Peyer's patch (tissue), 4 donors: ENCODE measurements at places on chromosomes 16 and 17.

DNA sequence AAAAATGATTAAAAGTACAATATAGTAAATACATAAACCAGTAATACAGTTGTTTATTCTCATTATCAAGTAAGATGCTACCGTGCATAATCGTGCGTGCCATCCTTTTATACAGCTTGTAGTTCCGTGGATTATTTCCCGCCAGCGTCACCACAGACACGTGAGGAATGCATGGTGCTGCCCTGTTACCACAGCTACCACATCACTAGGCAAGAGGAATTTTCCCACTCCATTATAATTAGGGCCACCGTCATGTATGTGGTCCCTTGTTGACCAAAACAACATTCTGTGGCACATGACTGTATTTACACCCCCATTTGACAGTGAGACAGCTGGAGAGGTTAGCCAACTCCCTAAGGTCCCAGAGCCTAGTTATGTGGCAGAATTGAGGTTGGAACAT is 30.5 kb upstream of the LGALS9 start:
- no peak for DNase-seq
- no peak overlapping the region for H3K4me3 ChIP-seq
- H3K27me3 ChIP-seq = no peaks in the 10 kb centered on the region
- no peaks in the 10 kb centered on the region for H3K4me1 ChIP-seq
- no peaks in the 10 kb centered on the region for H3K36me3 ChIP-seq

DNA sequence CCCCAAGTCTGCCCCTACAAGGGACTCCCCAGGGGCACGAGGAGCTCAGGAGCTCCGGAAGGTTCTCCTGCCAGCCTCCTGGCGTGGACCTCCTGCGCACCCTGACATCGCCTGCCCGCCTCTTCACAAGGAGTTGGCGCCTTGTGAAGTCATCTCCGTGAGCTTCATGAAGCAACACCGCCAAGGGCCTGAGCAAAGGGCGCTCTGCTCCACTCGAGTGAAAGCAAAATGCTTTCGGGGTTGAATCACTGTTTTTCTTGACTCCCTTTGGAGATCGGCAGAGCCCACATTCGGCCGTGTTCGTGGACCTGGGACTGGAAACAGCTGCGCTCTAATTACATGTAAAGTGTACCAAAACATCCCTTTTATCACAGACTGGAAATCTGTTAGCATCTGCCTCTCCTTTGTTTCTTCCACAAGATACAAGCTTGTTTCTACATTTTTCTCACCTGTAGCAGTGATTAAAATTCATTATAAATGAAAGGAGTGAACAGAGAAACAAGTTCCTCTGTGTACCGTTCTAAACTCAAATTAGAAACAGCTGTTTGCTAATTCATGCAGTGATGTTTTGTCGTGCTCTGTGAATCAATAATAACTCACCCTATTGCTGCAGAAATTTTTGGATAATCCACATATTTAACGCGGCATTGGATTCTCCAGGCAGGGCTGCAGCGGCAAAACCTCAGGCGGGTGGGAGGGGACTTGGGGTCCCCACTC is 203.3 kb downstream of the ZNF423 start:
- H3K4me3 ChIP-seq = no peak overlapping the region
- H3K27me3 ChIP-seq = no peaks in the 10 kb centered on the region
- no peak for DNase-seq
- H3K27ac ChIP-seq = no peak overlapping the region
- H3K4me1 ChIP-seq = no peaks in the 10 kb centered on the region

GRCh38 chr17:70059071-70059470 is 16.0 kb upstream of the KCNJ16 start:
- H3K4me1 ChIP-seq = no peaks in the 10 kb centered on the region
- no peak for DNase-seq
- no peak overlapping the region for H3K27ac ChIP-seq
- no peaks in the 10 kb centered on the region for H3K27me3 ChIP-seq
- no peaks in the 10 kb centered on the region for H3K36me3 ChIP-seq
- H3K4me3 ChIP-seq = no peak overlapping the region

- H3K4me3 ChIP-seq = no peak overlapping the region
- no peak overlapping the region for H3K27ac ChIP-seq
- no peak for DNase-seq
- no peaks in the 10 kb centered on the region for H3K4me1 ChIP-seq
- no peaks in the 10 kb centered on the region for H3K36me3 ChIP-seq
Observed at GRCh38 chr17:47231334-47231733, 22.2 kb downstream of the MYL4 start.

GRCh38 chr16:81715358-81716196 is 63.5 kb upstream of the PLCG2 start:
- H3K27ac ChIP-seq = peak overlapping the region; percentile 36
- H3K4me1 ChIP-seq = no peaks in the 10 kb centered on the region
- no peaks in the 10 kb centered on the region for H3K27me3 ChIP-seq
- no peak overlapping the region for H3K4me3 ChIP-seq
- peaks cover 4% of the 10 kb centered on the region for H3K36me3 ChIP-seq

GRCh38 chr17:14815079-14815478 is 450.0 kb downstream of the PMP22 start:
- H3K4me1 ChIP-seq = no peaks in the 10 kb centered on the region
- H3K27ac ChIP-seq = no peak overlapping the region
- H3K27me3 ChIP-seq = no peaks in the 10 kb centered on the region
- H3K4me3 ChIP-seq = no peak overlapping the region

GRCh38 chr17:45408611-45409421 is 23.9 kb downstream of the ARHGAP27 start:
- H3K27ac ChIP-seq = peak overlapping the region; percentile 89
- peaks cover 23% of the 10 kb centered on the region for H3K4me1 ChIP-seq
- DNase-seq = peak; percentile 56
- no peaks in the 10 kb centered on the region for H3K36me3 ChIP-seq

DNA sequence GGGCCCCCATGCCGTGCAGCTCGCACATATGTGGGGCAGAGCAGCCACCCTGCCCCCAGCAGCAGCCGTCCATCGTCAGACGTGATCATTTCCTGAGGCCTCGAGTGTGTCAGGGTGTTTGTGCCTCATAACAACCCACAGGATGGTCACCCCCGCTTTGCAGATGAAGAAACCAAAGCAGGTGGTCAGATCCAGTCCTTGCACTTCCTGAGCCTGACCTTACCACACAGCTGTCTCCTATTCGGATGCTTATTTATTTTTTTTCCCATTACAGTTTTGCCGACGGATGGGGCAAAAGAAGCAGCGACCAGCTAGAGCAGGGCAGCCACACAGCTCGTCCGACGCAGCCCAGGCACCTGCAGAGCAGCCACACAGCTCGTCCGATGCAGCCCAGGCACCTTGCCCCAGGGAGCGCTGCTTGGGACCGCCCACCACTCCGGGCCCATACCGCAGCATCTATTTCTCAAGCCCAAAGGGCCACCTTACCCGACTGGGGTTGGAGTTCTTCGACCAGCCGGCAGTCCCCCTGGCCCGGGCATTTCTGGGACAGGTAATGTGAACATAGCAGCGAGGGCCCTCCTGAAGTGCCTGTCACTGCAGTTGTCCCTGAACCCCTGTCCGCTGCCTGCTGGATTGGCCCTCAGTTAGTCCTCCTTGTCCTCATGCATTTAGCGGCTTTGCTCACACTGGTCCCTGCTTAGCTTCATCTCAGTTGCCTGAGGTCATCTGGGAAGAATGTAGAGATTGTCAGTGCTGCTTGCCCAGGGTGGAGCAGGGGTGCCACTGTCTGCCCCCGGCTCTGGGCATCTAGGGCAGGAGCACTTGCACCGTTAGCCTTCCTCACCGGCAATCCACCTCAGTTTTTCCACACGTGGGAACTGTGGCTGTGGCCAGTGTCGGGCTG is 1.4 kb downstream of the MPG start:
- H3K36me3 ChIP-seq = no peaks in the 10 kb centered on the region
- H3K4me3 ChIP-seq = peak overlapping the region; percentile 97
- H3K27me3 ChIP-seq = no peaks in the 10 kb centered on the region
- peak overlapping the region; percentile 89 for H3K27ac ChIP-seq
- peaks cover 23% of the 10 kb centered on the region for H3K4me1 ChIP-seq
- DNase-seq = no peak

GRCh38 chr16:24318680-24319079 is 62.5 kb downstream of the CACNG3 start:
- no peaks in the 10 kb centered on the region for H3K27me3 ChIP-seq
- DNase-seq = no peak
- no peaks in the 10 kb centered on the region for H3K4me1 ChIP-seq
- H3K36me3 ChIP-seq = no peaks in the 10 kb centered on the region

DNA sequence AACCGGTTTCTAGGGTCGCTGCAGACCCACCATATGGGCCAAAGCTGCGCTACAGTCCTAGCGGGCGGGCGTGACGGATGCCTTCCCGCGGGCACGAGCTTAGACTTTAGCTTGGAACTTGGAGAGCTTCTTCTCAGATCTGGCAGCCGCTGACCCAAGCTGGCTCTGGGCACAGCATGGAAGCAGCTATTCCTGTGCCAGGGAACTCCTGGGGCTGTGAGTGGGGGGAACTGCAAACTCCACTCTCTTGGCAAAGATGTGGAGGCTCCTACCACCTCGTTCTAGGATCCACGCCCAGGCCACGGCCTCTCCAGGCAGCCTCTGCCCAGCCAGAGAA is 8.8 kb downstream of the FAAP100 start:
- no peak overlapping the region for H3K4me3 ChIP-seq
- no peaks in the 10 kb centered on the region for H3K36me3 ChIP-seq
- no peaks in the 10 kb centered on the region for H3K27me3 ChIP-seq

DNA sequence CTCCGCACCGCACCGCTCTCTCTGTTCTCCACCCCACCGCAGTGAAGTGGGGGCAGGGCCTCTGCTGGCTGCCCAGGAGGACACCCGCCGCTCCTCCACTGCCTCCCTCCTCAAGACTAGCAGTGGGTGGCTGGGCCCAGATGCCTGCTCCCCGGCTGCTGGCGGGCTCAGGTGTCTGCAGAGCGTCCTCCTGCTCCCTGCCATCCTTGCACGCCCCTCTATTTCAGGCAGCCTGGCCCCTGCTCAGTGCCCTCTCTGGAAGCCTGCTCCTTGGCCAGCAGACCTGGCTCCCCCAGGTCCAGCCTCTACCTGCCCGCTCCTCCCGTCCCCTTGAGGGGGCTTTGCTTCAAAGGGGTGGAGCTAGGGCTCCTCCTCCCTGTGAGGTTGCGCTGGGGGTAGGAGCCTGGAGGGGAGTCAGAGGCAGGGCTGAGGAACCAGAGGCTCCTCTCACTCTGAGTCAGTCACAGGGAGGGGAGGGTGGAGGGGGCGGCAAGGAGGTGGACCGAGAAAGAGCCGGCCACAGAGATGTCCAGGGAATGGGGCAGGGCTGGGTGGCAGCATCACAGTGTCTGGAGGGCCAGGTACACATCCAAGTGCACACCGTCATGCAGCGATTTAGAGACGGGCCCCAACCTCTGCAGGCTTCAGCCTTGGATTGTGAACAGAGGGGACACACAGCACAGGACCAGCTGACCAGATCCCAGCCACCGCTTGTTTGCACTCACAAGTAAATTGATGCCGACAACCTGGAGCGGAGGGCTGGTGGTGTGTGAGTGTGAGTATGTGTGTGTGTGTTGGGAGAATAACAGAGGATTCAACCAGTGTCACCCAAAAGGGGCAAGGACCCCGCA is 9.8 kb upstream of the TMEM92 start:
- DNase-seq = peak; percentile 34
- H3K36me3 ChIP-seq = no peaks in the 10 kb centered on the region
- H3K27me3 ChIP-seq = no peaks in the 10 kb centered on the region
- H3K27ac ChIP-seq = no peak overlapping the region
- no peak overlapping the region for H3K4me3 ChIP-seq

- peaks cover 4% of the 10 kb centered on the region for H3K27me3 ChIP-seq
- no peak overlapping the region for H3K27ac ChIP-seq
- no peak for DNase-seq
- no peaks in the 10 kb centered on the region for H3K36me3 ChIP-seq
Observed at GRCh38 chr17:29007456-29007855, 1.6 kb upstream of the SEZ6 start.

DNA sequence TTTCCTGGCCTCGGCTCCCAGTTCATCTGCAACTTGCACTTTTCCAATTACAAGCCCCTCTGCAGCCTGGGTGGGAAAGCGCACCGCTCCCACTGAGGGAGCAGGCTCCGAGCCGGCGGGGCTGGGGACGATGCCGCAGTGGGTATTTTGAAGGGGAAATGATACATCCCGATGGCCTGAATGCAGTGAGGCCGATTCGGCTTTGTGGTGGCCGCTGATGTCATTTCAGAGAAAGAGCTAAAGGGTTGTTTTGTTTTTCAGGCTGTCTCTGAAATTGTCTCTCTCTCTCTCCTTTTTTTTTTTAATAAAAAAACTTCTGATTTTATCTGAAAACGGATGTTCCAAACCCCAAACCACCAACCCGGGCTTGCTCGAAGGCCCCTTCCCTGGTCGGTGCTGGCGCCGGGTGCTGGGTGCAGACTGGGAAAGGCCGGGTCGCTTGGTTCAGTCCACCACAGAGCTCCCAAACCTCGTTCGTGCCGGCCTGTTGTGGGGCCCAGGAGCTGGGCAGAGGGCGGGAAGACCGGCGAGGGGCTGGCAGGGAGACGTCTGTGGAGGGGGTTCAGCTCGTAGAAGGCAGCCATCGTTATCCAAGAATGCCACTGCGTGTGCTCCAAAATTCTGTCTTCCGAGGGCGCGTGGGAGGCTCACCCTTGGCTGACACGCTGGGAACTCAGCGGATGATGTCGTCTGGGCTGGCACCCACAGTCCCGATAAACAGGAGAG is 102.8 kb downstream of the FOXL1 start:
- no peaks in the 10 kb centered on the region for H3K4me1 ChIP-seq
- no peaks in the 10 kb centered on the region for H3K27me3 ChIP-seq
- H3K27ac ChIP-seq = no peak overlapping the region
- DNase-seq = no peak
- H3K4me3 ChIP-seq = no peak overlapping the region
- no peaks in the 10 kb centered on the region for H3K36me3 ChIP-seq

DNA sequence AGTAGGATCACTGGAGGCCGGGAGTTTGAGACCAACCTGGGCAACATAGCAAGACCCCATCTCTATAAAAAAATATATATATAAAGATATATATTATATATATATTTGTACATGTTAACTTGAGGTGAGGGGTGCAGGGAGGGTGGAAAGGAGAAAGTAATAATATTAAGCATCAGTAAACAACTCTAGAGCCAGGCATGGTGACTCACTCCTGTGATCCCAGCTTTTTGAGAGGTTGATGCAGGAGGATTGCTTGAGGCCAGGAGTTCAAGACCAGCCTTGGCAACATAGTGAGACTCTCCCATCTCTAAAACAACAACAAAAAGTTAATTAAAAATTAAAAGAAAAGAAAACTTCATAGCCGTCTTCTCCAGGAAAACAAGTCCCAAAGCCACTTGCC is 61.7 kb upstream of the SMURF2 start:
- no peaks in the 10 kb centered on the region for H3K27me3 ChIP-seq
- no peaks in the 10 kb centered on the region for H3K4me1 ChIP-seq
- no peak overlapping the region for H3K27ac ChIP-seq

GRCh38 chr17:61514491-61514890 is 62.3 kb downstream of the TBX4 start:
- no peaks in the 10 kb centered on the region for H3K27me3 ChIP-seq
- no peak overlapping the region for H3K27ac ChIP-seq
- H3K36me3 ChIP-seq = no peaks in the 10 kb centered on the region
- no peaks in the 10 kb centered on the region for H3K4me1 ChIP-seq
- H3K4me3 ChIP-seq = no peak overlapping the region
- DNase-seq = no peak

DNA sequence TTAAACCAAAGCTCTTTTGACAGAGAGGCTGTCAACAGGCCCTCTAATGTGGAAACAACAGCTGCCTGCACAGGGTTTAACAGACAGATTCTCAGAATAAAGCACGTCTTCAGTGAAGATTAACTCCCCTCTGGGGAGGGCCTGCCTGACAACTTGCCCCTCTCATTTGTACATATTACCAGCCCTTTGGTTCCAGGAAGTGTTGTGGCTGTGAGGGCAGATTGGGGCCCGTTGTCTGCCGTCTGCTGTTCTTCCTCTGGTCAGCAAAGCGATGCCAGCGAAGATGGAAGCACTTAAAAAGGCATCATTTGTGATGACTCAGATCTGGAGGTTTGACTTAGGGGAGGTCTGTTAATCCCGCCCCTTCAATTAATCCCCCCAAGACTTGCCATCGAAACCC is 177.0 kb upstream of the IRX6 start:
- DNase-seq = no peak
- H3K27ac ChIP-seq = no peak overlapping the region
- no peaks in the 10 kb centered on the region for H3K36me3 ChIP-seq
- H3K27me3 ChIP-seq = no peaks in the 10 kb centered on the region
- no peaks in the 10 kb centered on the region for H3K4me1 ChIP-seq
